ENCODE measurements at places on chromosomes 3 and 15.

GRCh38 chr3:195072916-195073564, 197.9 kb downstream of the XXYLT1 start:
- DNase-seq: no peak

- peak; percentile 44 for DNase-seq
Observed at GRCh38 chr3:143139762-143140161, 20.2 kb downstream of the CHST2 start.

DNA sequence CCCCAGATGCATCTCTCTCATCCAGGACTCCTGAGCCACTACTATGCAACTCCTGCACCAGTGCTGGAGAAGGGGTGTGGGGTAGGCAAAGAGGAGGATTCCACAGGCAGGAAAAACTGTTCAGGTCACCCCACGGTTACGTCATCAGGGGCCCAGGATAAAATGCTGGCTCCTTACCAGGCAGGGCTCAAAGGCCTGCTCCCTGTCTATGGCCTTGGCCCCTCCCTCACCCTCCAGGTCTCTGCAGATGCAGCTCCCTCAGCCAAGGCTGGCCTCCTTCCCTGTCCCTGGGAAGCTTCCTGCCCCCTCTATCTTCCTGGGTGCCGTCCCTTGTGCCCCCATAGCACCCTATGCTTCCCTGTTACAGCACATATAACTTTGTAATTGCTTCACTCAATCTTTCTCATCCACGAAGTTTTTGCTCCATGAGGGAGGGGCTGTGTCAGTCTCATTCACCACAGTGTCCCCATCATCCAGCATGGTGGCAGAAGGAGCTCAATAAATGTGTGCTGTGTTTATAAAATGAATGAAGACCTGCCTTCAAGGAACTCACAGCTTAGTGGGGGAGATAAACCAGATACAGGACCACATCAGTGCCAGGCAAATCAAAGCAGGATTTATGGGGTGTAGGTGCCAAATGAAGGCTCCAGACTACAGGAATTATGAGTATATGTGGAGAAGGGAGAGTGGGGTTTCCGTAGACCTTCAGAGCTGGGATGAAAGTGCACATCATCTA, 18.6 kb downstream of the KBTBD13 start:
- DNase-seq: no peak

GRCh38 chr3:87771337-87772192, 287.2 kb downstream of the CGGBP1 start:
- no peak for DNase-seq

DNA sequence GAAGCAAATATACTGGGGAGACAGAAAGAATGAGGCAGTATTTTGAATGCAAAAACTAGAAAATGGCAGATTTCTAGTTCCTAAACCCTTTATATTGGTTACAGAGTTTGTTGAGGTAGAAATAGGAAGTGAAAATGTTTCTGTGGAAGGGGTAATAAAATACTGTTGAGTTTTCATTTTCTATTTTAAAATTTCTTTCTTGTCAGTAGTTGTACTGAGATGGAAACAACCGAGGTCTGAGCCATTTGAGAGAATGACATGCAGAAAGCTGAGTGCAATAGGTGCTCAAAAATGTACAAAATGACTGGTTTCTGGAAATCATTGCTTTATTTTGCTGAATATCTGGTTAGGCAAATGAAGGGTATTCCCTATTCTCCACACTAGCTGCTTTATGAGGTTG, 361.4 kb downstream of the CHL1 start:
- DNase-seq: no peak

- no peak for DNase-seq
Observed at GRCh38 chr3:71135373-71136088, 448.0 kb downstream of the FOXP1 start.
